NCI-H2107 (cell line): ENCODE measurements at places on chromosomes 3 and 15.

- no peak for DNase-seq
These were observed 1.1 kb upstream of the CEMIP start for GRCh38 chr15:80777826-80778620.

- no peak for DNase-seq
These were observed 81.9 kb downstream of the MECOM start for GRCh38 chr3:169581633-169582032.

DNA sequence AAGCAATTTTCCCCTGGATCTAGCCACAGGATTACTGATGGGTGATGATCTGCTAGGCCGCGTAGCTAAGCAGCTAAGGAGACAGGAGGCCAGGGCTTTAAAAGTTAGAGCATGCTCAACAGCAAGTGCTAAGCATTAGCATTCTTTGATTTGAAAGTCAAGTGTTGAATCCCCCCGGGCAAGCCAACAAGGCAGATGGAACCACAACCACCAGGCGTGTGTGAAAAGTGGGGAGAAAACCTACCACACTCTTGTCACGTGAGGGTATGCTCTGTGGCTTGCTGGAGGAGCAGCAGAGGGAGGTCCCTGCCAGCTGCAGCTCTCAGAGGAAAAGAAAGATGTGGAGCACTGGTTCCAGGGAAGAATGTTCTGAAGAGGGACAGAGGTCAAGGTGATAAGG, 20.9 kb downstream of the SLC51A start:
- no peak for DNase-seq

- DNase-seq: no peak
These were observed 12.7 kb downstream of the LYSMD4 start for GRCh38 chr15:99720533-99720932.

DNA sequence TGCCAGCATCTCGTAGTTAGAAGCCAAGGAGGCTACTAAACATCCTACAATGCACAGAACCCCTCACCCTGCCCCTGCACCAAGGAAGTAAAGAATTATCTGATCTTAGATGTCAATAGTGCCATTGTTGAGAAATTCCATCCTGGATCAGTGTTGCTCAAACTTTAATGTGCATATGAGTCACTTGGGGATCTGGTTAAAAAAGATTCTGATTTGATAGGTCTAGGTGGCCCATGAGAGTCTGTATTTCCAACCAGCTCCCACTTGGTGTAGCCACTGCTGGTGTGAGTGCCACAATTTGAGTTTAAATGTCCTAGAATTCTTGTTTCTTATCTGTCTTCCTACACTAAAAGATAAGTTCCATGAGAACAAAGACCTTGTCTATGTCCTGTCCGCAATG, 43.7 kb downstream of the TMEM45A start:
- DNase-seq: no peak

DNA sequence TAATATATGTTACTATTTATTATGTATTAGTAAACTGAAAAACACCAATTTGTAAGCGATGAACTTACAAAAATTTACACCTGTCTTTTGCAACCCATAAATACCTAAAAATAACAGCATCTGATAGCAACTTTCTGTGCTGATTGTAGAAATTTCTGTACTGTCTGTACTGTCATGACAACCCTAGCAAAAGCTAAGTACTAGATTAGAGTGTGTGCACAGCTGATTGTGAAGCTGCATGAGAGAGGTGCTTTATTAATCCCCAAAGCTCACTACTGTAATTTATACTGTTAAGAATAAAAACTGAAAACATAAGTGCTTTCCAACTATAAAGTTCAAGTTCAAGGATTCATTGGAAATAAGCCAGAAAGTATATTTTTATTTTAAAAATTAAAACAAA, 815 bp downstream of the BCL2A1 start:
- no peak for DNase-seq

DNA sequence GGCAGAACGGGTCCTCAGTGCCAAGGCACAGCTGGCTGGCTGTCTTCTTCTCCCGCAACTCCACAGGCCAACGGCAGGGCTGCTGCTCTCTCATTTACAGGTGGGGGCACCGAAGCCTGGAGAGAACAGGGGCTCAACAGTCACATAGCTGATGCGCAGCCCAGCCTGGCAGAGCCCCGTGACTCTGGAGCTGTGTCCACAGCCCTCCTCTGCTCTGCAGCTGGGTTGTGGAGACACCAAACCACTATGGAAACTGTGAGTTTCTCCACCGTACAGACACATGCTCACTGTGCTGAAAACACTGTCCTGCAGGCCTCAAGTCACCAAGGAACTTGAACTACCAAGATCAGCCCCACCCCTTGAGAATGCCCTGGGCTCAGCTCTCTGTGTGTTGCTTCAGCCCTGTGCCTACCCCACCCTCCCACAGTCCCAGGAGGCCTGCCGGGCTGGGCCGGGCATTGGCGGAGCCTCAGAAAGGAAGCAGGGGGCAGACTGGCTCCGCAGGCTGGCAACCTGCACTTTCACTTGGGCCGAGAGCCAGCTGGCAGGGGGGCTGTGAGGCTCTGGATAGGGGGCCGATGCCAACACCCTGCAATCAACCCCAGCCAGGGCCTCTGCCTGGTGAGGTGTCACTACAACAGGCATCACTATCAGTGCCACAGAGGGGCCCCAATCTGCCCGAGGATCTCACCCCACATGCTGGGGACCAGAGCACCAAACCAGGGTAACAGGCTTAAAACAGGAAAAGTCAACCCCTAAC, 113.7 kb upstream of the RPL32 start:
- no peak for DNase-seq
